Stimulated activated CD4-positive, alpha-beta T cell treated with anti-CD3 and anti-CD28 coated beads, TNF-alpha, amount 100 ng/mL, for 48 hours (primary cell): ENCODE measurements at places on chromosomes 16 and 17.

GRCh38 chr17:79993390-79994227 is 42.1 kb downstream of the TBC1D16 start:
- DNase-seq, result peak; percentile 65

GRCh38 chr17:67051155-67051538 is 6.8 kb downstream of the CACNG1 start:
- DNase-seq, result no peak

DNA sequence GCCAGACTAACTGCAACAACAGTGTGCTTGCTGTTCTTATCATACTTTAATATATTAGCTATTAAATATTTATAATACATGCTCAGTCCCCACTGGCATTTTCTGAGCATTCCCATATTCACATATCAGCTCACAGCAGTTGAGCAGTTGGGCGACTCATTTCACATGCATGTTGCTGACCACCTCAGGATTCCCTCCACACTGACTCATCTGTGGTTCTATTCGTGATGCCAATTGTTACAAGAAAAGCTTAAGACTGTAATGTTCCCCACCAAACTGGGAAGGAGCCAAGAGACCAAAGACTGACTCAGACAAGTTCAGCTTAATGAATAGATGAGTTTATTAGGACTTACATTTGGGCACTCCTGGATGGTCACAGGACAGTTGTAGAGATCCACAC is 100.3 kb upstream of the KIF2B start:
- no peak for DNase-seq

- no peak for DNase-seq
Measured at GRCh38 chr16:15689290-15689689, 39.2 kb downstream of the NDE1 start.

- no peak for DNase-seq
Measured at GRCh38 chr16:11797957-11798299, 870 bp upstream of the ZC3H7A start.

DNA sequence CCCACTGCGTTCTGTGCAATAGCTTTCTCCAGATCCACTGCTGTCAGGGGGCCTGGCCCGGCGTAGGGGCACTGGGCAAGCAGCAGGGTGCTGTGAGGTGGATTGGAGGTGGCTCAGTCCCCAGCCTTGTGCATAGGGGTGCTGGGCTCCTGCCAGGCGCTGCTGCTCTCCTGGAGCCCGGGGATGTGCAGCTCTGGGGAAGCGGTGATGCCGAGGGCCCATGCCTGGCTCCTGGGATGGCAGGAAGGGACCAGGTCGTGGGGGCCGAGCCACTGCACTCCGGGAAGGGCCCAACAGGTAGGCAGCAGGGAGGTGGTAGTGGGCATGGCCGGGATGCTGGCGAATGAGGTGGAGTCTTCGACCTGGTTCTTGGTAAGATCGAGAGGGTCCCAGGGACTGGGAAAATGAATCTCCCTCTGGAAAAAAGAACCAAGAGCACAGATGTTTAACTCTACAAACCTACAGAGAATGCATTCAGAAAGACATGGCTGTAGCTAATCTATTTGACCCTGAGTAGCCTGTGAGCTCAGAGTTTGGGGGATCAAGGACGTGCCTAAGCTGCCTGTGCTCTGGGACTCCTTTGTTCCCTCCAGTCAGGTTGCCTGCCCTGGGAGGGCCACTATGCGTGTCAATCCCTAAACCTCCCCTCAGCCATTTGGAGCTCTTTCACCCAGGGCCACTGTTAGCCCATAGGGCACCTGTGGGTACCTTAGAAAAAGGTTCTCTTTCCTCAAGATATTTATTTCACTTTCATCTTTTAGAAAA is 6.6 kb upstream of the SUPT4H1 start:
- DNase-seq, result no peak

- no peak for DNase-seq
Measured at GRCh38 chr17:3026856-3027751, 36.3 kb downstream of the OR1D5 start.

DNA sequence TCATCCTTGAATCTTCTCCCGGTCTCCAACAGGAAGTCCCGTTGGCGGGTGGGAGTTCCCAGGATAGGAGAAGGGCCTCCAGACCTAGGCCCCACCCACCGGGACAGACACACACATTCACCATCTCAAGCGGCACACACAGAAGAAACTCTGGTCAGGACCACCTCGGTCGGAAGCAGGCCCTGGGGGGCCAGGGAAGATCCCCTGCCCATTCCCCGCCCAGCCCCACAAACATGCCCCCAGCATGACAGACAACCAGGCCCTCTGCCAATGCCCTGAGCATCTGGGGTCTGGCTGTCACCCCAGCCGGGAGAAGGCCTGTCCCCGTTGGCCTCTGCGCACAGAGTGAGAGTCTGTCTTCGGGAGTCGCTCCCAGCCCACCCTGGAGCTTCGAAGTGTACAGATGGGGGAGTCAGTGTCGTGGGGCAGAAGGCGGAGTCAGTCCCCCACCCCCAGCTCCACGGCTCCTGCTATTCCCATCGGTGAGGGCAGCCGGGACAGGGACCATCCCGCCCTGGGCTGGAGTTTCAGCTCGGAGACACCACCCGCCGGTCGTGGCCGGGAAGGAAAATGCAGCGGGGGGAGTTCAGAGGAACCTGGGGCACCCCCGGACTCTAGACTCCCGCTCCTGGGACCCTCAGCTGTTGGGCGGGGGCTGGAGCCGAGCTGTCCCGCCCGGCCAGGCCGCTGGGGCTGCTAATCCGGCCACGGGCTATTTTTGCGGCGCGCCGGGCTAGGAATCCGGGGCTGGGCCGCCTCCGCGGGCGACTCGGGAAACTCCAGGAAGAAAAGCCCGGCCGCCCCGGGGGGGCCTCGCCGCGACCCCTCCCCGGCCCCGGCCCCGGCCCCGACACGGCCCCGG is 660 bp downstream of the RHBDF1 start:
- no peak for DNase-seq

DNA sequence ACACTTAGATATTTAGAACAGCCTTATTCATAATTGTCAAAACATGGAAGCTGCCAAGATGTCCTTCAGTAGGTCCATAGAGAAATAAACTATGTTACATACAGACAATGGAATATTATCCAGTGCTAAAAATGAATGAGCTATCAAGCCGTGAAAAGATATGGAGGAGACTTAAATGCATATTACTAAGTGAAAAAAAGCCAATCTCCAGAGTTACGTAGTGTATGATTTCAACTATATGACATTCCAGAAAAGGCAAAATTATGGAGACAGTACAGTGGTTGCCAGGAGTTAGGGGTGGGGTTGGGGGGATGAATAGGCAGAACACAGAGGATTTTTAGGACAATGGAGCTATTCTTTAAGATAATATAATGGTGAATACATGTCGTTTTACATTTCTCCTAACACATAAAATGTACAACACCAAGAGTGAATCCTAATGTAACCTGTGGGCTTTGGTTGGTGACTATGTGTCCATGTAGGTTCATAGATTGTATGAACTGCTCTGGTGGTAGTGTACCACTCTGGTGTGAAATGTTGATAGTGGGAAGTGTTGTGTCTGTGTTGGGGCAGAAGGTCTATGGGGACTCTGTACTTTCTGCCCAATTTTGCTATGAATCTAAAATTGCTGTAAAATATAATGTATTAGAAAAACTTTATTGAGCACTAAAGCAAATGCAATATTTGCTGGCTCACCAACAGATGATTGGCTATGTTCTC is 122.6 kb downstream of the USP22 start:
- DNase-seq, result no peak

- no peak for DNase-seq
Measured at GRCh38 chr16:64089697-64090096, 1032.2 kb downstream of the CDH11 start.

DNA sequence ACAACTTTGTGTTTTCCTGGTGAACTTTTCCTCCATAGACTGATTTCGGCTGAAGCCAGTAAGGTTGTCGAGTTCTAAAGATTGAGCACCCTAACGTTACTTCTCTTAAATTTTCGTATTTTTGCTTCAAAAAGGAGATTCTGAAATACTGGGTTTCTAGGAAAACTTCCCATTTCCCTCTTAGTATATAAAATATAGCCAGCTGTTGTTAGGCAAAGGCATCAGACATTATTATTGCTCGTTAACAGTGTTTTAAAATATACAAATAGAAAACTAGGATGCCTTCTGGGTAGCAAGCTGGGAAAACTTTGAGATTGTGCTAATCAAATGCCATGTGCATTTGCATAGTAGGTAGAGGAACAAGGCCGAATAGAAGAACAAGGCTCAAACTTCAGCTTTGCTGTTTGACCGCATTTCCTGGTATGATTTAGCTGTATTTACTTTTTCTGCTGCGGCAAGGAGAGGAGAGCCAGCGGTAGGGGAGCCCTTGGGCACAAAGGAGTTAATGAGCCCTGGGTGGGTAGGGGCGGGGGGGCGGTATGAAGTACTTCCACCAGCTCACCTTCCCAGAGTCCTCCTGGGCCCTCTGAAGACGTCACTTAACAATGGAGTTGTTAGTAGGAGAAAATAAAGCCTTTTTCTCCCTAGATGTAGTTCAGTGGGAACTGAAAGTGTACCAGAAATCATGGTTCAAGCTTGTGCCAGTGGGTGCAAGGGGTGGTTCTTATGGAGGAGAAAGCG is 151.9 kb downstream of the MSI2 start:
- no peak for DNase-seq

DNA sequence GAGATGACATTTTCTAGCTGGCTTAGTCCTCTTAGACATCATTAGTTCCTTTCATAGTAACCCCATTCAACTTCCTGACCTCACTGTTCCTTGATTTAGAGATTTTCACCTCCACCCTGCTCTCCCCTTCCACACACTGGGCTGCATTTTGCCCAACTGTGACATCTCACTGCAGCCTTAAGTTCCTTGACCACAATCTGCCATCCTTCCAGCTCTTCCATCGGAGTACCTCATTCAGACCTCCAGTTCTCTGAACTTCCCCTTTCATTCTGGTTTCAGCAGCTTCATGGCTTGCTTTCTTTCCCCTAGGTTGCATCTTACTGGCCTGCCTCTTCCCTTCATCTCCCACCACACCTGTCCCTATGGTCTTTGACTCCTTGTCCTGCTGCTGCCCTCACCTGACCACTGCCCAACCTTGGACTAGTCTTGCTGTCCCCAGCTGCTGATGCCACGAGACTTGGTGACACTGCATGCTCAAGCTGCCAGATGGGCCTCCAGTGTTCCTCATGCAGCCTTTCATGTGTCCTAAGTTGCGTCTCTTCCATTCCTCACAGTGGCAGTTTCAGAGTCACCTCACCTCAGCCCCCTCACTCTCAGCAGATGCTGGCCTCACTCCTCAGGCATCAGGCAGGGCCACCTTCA is 40.8 kb downstream of the NUP88 start:
- no peak for DNase-seq

DNA sequence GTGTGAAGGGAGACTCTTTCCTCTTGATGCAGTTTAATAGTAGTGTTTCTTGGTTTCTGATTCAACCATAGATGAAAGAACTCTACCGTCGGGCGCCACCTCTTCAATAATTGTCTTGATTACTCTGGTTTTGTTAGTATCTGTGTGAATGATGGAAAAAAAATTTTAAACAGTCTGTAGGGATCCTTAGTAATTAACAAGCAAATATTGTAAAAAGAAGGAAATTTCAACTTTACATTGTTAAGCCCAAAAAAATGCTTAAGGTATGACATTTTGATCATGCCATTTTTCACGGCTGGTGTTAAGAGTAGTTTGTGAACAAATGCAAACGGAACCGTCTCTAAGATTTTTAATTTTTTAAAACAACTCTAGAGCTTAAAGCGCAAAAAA is 4.1 kb downstream of the KRT10 start:
- DNase-seq, result no peak

DNA sequence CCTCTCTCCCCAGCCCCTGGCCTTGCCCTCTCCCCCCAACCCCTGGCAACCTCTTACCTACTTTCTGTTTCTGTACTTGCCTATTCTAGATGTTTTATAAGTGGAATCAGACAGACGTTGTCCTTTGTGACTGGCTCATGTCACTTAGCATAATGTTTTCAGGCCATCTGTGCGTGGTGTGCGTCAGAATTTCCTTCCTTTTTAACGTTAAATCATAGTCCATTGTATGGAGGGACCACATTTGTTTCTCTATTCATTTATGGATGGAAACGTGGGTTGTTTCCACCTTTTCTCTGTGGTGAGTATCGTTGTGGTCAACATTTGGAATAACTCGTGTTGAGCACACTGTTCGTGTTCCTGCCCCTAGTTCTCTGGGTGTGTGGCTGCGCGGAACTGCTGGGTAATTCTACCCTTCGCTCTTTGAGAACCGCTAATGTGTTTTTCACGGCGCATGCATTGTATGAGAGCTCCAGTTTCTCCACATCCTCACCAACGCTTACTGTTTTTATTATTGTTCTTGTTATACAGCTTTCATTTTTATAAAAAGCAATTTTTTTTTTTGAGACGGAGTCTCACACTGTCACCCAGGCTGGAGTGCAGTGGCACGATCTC is 26.3 kb downstream of the ACTG1 start:
- no peak for DNase-seq

GRCh38 chr16:12580809-12581208 is 222.9 kb downstream of the CPPED1 start:
- DNase-seq, result no peak

DNA sequence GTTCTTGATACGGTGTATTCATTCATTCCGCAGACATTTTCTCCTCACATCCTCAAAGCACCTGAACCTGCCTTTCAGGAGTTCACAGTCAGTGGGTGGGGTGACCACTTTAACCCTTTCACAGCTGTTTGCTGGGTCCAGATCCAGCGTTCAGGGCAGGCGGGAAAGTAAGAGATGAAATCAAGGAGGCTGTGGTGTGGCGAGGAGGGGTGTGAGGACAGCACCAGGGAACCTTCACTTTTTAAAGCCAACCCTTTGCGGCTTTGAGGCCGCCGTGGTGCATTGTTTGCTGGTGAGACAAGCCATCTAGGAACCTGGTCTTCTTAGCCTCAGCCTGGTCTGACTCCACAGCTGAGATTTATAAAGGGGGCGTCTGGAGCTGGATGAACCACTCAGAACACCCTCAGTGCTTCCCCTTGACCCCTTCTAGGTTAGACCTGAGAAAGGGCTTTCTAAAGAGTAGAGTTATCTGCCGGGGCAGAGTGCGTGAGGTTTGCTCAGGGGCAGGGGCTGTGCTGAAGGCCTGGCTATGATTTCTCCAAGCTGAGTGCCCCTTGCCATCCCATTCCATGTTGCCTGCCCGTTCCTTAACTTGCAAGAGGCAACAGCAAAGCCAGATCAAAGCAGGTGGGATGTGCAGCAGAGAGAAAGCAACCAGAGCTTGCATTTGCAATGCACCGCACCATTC is 933 bp downstream of the CCR7 start:
- no peak for DNase-seq

DNA sequence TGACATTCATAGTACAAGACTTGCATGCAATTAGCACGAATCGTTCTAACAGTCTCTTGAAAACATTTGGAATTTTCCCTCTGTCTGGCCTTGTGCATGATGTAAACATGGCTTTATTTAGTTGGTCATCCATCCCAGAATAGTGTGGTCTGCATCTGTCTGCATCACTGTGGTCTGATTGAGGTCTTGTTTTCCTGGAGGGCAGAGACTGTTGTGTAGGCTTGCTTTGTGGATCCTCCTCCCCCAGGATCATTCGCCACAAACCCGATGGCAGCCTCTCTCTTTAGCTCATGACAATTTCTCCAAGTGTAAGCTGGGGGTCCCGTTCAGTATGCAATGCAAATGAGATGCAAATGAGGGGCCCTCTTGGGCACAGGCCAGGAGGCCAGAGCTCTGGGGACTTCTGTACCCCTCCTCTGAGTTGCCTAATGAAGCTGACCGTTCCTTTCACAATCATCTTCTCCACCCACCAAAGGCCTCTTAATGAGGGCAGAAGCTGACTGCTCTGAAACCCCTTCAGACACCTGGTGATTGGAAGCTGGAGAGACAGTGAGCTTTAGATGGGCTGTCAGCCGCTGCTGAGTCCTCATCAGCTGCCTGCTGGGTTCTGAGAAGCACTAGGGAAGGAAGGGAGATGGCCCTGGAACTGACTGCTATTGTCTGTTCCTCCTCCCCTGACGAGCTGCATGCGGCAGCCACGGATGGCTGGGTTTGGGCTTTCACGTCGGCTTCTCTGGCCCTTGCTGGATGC is 201.2 kb upstream of the CACNG3 start:
- no peak for DNase-seq
